ENCODE measurements at places on chromosomes 1 and 21.
A peak's percentile ranks its signal among the peaks of the same experiment; 100 is the strongest.

DNA sequence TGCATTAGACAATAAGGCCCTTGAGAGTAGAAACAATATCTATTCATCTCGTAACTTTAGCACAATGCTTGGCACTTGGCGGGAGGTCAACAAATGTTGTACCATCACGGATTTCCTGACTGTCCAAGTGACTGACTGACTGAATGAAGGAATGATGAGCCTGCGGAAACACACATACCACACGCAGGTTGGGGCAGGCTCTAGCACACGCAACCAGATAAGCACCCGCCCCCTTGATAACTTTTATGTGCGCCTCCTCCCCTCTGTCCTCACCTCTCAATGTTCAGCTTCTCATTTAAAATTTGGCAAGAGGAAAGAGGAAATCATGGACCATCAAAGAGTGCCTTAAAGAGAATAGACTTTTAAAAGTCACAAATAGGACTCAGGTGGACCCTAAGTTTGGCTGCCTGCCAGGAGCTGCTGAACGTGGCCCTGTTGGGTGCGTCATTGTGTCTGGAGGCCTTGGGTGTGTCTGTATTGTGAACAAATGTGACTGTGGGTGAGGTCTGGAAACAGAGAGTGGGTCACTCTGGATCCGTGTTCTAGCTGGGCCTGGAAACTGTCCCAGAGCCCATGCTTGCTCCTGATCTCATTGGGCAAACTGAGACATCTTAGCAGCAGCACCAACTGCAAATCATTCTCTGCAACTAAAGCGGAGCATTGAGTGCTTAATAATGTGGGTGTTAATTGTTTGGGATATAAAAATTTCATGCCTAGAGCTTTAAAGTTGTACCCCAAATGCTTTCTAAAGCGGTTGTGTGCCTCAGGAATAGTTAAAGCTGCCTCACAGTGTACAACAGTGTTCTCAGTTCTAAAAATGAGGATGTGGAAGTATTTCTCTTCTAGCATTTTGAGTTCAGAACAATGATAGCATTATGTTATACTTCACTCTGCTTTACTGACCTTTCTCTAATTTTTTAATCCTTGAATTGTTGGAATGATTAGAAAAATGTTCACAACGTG, 47.6 kb upstream of the ABCG1 start:
- no peak for DNase-seq

GRCh38 chr1:56626546-56626945, 18.6 kb upstream of the PRKAA2 start:
- DNase-seq: no peak

- DNase-seq: no peak
These were observed 4.8 kb upstream of the RPE65 start for GRCh38 chr1:68454534-68454933.

DNA sequence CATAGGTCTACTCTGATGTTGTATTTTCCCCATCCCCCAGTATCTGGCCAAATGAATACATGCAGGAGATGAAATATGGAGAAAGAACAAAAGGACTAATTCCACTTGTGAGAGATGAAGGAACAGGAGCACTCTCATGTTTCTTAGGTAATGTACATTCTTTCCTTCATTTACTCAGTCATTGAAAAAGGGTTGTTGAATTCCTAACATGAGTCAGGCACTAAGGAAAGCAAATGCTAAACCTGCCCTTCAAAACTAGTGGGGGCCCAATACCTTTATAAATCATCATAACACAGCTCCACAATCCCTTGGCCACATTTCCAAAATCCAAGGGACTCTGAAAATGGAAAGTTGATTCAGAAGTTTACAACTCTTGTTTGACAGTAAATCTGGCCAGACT, 94.3 kb downstream of the DIRAS3 start:
- DNase-seq: no peak

DNA sequence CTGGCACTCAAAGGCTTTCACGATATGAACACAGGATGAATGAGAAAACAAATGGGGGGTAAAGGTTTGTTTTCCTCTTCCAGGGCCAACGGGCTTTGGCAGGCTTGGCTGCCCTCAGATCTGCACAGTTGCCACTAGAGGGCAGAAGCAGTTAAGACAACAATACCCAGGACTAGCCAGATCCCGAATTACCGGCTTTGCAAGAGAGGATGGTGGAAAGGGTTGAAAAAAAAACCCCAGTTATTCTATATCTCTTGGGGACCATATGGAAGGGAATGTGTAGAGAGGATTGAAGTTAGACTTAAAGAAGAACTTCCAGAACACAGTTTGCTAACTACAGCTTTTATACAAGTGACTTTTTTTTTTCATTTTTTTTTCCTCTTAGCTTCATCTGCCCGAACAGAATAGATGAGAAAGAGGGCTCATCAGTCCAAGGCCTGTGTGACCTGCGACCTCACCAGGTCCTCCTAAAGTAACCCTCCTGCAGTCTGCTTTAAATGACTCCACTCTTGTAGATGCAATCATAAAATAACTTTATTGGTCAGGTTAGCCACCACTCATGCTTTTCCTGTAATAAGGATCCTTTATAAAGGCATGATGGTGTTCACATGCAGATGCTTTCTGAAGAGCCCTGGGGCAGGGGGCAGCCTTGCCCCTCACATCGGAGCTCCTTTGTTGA, 10.7 kb downstream of the FMOD start:
- peak; percentile 49 for DNase-seq

DNA sequence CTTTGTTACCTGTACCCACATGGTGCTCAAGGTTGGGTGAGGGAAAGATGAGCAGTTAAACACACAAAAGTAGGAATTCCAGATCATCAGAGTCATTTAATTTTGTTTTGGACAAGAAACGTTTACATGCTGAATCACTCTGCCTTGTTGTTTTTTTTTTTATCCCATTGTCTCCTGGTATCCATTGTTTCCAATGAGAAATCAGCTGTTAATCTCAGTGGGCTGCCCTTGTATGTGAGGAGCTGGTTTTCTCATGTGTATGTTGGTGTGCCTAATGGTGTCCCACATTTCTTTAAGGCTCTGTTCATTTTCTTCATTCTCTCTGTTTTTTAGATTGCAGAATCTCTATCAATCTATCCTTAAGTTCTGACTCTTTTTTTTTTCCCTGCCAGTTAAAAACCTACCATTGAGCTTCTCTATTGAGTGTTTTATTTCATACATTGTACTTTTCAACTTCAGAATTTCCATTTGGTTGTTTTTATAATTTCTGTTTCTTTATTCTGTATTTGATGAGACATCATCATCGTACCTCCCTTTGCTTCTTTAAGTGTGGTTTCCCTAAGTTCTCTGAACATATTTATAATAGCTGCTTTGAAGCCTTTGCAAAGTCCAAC, 8.8 kb upstream of the OBSCN start:
- DNase-seq: no peak

GRCh38 chr1:30799233-30799511, 41.6 kb upstream of the LAPTM5 start:
- no peak for DNase-seq

Measured in stimulated activated CD4-positive, alpha-beta T cell treated with anti-CD3 and anti-CD28 coated beads, Interleukin-1b, Interleukin-23, amount 100 ng/mL, for 4 hours (primary cell).